ENCODE measurements at places on chromosomes 12 and 14.

DNA sequence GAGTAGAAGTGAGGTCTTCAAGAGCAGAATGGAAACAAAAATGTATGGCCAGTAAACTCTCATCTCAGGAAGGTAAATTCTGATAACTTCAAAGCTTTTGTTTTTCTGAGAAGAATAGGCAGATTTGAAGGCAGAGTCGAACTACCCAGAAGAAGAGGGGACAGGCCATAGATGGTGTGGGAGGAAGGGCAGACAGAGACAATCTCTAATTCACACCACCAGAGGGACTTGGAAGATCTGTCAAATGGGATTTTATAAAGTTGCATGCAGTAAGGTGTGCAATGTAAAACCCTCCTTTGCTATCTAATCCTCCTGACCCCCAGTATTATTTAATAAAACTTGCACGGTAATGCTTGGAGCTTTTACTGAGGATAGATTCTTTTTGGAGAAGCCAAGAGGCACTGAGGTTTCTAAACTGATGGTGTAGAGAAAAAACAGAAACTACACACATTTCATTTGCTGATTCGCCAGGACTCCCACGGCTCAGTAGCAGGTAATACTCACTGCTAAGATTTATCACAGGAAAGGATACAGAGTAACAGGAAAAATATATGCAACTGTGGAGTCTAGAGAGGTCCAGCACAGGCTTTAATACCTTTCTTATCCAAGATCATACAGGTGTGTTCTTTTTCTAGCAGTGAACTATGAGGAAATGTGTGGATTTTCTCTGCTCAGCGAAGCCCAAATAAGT lies 18.3 kb downstream of the SLC38A2 start:
- no peak for DNase-seq

GRCh38 chr14:92794547-92794941 lies 439 bp downstream of the GOLGA5 start:
- DNase-seq = no peak

- DNase-seq = no peak
Observed at GRCh38 chr14:29663281-29663801, 264.3 kb downstream of the PRKD1 start.

- no peak for DNase-seq
Observed at GRCh38 chr14:99101855-99102461, 170.0 kb downstream of the BCL11B start.

- no peak for DNase-seq
Observed at GRCh38 chr12:113372371-113372770, 14.0 kb downstream of the PLBD2 start.

- no peak for DNase-seq
Observed at GRCh38 chr14:101780390-101780789, 18.9 kb downstream of the PPP2R5C start.

DNA sequence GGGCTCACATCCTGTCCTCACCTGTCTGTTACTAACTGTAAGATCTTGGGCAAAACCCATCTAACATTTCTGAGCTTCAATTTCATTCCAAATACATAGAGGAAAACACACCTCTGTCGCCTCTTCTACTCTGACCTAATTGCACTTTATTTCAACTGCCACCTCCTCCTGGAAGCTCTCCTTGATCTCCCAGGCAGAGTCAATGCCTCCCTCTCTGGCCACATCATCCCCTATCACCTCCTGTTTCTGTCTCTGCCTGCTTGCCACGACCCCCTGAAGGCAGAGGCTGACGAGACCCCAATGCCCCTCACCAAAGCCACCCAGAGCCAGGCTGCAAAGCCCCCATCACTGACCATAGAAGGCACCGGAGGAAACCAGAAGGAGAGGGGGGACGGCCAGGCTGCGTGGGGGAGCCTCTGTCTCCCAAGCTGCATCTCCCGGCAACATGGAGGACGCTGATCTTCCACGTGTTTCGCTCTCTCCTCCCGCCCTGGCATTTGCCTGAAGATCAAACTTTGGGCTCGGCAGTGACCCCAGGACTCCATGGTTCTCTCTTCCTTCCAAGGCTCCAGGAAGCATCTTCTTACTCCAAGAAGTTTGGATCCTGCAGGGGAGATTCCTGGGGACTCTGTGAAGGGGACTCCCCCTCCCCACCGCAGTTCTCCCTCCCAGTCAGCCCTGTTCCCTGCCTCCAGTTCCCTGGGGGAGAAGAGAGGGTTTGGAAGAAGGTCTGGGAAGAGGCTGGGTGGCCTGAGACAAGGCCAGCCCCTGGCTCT lies 50.1 kb upstream of the BCL11B start:
- DNase-seq = no peak

DNA sequence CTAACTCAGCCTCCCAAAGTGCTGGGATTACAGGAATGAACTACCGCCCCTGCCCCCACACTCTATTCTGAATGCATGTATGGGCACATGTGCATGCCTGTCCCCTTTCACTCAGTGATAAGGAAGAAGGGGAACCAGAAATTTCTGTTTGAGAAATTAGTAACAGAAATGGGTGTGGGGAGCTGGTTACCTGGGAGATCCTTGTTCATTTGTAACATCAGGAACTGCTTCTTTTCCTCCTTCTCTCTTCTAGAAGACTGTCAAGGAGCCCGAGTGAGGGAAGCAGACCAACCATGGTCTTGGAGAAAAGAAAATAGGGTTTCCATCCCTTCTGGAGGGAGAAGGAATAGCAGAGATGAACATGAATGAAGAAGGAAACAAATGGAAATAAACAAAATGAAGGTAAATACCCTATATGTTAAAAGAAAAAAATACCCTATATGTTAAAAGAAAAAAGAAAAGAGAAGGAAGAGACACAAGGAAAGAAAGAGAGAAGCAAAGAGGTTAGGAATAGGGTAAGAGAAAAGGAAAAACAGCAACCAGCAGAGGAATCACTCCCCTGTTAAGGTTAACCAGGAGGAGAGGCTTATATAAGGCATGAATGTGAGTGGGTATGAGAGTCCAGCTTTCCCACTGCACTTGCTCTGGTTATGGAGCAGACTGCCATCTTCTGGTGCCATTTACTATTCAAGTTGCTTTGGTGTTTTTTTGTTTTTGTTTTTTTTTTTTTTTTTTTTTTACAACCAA lies 3.3 kb downstream of the PPP1R3E start:
- no peak for DNase-seq

- DNase-seq = no peak
Observed at GRCh38 chr12:117120787-117121186, 21.6 kb upstream of the TESC start.

- DNase-seq = no peak
Observed at GRCh38 chr14:26839481-26839880, 241.6 kb upstream of the NOVA1 start.

GRCh38 chr12:52318241-52318990 lies 2.8 kb downstream of the KRT83 start:
- no peak for DNase-seq

- no peak for DNase-seq
Observed at GRCh38 chr12:10048526-10048925, 18.0 kb downstream of the CLEC9A start.

GRCh38 chr12:42015051-42015461 lies 129.6 kb downstream of the GXYLT1 start:
- no peak for DNase-seq

GRCh38 chr12:15556411-15557102 lies 232.6 kb downstream of the EPS8 start:
- no peak for DNase-seq

Data from stimulated activated CD8-positive, alpha-beta memory T cell treated with anti-CD3 and anti-CD28 coated beads, Interleukin-4, amount 100 ng/mL, for 1 hour (primary cell).